Activated CD4-positive, alpha-beta T cell treated with anti-CD3 and anti-CD28 coated beads for 4 hours (primary cell): ENCODE measurements at places on chromosomes 12 and 14.

GRCh38 chr14:59926534-59926933 lies 6.6 kb downstream of the LRRC9 start:
- no peak for DNase-seq

DNA sequence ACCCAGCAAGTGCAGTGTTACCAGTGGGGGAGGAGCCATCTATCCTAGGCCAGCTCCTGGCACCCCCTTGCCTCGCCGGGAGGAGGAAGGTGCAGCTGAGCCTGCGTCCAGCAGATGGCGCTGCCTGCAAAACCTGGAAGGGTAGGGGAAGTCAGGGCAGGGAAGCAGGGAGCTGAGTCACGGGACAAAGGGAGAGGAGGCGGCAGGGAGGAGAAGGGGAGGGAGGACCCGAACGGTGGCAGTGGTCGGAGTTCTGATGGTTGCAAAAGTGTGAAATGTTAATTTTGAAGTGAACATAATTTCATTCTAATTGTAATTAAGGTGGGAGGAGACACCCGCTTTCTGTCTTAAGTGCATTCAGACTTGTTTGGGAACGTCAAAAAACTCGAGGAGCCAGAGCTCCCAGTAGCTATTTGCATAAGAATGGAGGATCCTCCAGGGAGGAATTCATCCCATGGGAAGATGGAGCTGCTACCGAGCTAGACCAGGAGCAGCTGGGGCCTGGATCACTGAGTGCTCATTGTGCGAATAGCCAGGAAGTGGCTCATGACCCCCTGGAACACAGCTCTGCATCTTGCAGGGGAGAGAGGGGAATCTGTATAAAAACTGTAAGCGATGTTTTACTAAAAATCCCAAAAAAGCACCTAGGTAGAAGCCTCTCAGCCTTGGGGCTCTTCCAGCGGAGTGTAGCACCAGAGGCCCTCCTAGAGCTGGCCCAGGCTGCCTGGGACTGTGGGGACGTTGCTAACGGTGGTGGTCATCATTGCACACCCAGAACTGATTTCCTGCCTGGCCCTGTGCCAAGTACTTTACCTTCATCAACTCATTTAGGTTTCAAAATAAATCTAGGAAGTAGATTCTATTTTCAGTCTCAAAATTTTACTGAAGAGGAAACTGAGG lies 59.5 kb downstream of the EMP1 start:
- peak; percentile 60 for DNase-seq

GRCh38 chr14:103255555-103255954 lies 78.5 kb upstream of the EIF5 start:
- no peak for DNase-seq

DNA sequence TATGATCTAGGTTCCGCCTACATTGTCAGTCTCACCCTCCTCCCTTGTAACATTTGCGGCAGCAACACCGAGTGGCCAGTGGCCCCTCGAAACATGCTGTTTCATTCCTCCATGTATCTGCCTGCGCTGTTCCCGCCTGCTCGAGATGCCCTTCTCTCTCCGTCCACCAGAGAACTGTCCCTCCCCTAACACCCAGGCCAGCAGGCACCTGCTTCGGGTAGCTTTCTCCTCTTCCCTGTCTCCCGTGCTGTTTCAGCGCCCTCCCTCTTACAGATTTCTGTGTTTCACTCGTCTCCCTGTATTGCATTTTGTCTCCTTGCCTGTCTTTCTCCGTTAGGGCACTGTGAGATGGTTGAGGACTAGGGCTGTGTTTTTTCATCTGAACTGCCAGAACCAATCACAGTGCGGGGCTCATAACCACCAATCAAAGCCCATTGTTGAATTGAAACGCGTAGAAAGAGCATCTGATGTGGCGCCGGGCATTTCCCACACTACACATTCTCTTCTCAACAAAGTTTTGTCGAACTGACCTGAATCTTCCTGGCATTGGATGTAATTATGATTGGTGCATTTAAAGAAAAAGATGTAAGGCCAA lies 40.9 kb upstream of the ELK3 start:
- DNase-seq, result no peak

DNA sequence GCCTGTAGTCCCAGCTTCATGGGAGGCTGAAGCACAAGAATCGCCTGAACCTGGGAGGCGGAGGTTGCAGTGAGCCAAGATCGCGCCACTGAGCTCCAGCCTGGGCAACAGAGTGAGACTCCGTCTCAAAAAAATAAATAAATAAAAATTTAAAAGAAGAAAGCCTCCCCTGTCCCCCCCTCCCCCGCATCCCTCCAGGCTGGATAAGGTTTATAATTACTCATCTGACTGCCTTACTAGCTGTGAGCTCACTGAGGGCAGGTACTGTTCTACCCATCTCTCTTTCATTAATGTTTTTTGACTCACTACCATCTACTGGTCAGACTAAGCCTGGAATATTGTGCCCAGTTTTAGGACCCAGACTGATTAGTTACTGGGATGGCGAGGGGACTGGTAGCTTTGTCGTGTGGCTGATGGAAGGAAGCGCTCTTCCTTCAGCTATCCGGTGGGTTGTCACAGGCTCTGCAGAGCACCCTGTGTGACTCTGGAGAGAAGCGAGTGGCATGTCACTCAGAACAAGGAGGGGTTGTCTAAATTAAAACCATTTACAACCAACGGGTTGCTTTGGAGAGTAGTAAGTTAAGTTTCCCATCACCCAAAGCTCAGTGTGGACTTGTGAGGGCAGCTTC lies 16.9 kb downstream of the EVL start:
- peak; percentile 44 for DNase-seq

GRCh38 chr12:21527451-21528180 lies 1.5 kb downstream of the SPX start:
- DNase-seq, result peak; percentile 43

DNA sequence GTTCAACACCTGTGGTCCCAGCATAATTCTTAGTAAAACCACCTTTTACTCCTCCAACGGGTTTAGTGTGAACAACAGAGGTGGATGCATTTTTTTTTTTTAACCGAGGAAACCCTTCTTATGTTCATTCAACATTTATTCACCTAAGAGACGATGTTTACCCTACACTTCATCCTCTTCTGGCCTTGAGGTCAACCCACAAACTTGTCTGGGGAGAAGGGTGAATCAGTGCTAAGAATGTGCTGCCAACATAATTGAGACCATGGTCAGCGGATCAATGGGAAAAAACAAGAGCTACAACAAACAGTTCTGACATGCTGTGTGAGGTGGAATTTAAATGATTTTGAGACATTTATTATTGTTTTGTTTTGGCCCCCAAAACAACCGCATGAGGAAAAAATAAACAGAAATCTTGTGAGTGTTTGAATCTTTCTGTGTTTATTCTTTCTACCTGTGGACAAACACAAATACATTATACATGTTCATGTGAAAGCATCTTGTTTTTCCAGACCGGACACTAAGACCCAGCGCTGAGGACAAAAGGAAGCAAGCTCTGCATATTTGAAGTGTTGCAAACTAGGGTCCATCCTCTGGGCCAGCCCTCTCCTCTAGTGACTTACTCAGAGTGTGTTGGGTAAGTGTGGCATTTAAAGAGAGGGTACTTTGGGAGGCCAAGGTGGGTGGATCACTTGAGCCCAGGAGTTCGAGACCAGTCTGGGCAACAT lies 5.1 kb upstream of the USP30 start:
- DNase-seq, result no peak

DNA sequence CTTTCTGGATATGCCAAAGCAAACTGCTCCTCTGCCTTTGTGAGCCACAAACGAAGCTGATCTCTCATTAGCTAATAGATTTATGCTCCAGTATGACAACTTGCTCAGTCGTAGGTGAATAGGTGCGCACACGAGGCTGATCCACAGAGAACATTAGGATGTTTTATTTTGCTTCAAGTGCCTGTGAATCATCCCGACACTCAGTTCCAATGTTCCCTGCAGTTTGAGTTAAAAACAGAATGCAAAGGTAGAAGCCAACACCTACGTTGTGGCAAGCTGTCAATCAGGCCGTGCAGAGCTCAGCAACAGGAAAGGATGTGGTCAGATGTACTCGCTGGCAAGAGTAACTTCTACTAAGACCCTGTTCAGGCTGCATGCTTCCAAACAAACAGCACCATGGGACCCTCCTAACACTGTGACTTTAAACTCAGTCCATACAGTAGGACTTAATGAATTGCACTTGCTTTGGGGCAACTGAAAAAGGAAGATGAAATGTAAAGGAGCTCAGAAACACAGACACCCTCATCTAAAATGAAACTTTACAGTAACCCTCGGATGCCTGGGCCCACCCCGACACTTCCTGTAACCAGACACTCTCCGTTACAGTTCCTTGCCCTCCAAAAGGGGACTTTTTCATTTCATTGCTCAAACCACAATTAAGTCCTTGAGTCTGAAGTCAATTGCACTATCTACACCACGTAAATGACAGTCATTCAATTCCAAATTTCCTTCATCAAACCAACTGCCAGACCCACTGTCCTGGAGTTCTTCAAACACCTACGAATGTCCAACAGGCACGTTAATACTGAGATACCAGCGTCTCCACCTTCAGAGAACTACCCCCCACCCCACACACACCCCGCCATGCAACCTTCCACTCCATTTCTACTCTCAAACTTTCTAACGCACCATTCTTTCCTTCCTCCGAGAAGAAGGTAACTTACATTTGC lies 1.6 kb downstream of the CCDC88C start:
- peak; percentile 69 for DNase-seq

DNA sequence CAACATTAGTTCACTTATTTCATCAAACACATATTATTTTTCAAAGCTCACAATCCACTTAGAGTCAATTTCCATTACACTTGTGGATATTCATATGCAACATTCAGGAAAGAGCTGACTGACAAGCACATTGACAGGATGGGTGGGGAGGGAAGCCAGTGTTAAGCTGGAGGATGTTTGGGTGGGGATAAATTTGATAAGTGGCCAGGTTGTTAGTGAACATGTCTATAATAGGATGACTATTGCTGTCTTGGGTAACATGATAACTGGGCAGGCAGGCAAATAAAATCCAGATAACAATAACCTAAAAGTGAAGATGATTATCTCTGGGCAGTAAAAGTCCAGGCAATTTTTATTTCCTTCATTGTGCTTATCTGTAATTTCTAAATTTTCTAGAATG lies 73.8 kb upstream of the OSBPL8 start:
- no peak for DNase-seq

- no peak for DNase-seq
Observed at GRCh38 chr12:26651566-26652188, 181.3 kb downstream of the ITPR2 start.

- no peak for DNase-seq
Observed at GRCh38 chr12:3947781-3948180, 74.6 kb upstream of the PARP11 start.

DNA sequence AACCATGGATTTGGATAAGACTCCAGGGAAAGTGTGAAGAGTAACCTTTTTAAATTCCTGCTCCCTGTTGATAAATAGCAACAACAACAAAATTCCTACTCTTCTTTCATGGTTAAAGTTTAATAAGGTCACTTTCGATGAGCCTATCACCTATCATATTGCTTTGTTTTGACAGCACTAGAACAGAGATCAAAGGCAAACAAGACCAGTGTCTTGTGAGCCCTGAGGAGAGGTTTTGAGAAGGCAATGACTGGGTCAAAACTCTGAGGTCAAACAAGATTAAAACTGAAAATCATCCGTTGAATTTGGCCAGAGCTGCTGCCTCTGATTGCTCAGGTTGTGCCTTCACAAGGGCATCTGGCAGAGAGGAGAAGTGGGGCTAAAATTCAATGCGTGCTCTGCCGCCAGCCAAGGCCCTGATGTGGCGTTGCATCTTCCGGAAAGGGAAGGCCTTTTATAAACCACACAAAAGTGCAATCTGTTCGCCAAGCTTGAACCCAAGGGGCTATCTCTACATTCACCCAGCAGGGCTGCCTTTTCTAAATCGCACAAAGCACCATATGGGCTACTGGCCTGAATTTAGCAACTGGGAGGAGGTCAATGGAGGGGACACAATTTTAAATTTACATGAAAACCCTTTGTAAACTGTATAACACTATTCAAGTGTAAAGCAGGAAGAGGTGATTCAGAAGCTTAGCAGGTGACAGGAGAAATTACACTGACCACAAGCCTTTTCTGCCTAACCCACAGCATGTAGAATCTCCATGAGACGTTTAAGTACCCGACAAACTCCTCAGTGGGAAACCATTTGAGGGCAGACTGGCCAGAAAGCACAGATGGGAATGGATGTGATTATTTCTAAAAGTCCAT lies 140.8 kb downstream of the DAD1 start:
- no peak for DNase-seq

DNA sequence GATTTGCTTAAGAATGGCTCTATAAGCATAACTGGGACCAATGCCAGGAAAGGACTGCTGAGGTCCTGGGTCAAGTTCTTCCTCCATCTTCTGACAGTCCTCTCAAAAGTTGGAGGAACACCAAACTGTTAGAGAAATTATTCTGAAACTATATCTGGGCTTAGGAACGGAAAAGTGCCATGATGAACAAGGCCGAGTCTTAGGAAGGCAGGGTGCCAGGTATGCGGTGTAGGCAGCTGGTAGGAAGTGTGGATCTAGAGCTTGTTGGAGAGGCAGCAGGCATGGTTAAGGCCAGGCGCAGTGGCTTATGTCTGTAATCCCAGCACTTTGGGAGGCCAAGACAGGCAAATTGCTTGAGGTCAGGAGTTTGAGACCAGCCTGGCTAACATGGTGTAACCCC lies 7.7 kb downstream of the GNPTAB start:
- DNase-seq, result no peak

DNA sequence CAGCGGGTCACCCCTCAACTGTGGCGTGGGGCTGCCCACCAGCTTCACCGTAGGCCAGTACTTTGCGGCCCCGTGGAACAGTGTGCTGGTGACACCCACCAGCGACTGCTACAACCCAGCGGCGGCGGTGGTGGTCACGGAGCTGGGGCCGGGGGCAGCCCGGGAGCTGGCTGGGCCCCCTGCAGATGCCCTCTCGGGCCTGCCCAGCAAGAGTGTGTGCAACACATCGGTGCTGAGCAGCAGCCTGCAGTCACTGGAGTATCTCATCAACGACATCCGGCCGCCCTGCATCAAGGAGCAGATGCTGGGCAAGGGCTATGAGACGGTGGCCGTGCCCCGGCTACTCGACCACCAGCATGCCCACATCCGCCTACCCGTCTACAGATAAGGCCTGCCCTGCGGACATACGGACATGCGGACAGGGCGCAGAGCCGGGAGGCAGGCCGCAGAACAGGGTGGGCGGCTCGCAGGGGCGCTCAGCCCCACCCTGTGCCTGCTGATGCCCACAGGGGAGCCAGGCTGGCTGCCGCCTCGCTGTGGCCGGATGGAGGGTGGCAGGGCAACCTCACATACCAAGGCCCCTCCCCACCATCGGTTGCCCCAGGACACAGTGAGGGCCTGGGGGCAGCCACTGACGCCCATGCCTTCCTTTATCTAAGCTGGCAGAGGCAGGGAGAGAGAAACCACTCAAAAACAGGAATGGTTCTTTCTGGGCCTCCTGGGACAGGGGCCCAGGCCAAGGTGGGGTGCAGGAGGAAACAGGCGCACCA lies 55.5 kb downstream of the FAM222A start:
- no peak for DNase-seq

DNA sequence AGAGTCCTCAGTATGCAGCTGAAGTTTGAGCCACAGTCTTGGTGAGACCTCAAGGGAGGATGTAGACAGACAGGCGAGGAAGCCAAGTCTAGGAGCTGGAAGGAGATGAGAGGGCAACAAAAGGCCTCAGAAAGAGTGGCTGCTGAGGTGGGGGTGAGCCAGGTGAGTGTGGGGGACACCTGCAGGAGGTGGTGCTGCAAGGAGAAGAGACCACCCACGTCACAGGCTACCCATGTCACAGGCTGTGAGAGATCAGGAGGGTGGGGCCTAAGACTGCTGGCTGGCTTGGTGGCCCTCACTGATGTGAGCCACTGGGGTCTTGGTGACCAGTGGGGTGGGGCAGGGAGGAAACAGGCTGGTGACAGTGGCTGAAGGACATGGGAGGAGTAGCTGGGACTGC lies 97.3 kb downstream of the KIF26A start:
- no peak for DNase-seq
